ENCODE measurements at places on chromosomes 16 and 17.

GRCh38 chr16:82955741-82956348, 329.1 kb downstream of the CDH13 start:
- DNase-seq, result no peak

DNA sequence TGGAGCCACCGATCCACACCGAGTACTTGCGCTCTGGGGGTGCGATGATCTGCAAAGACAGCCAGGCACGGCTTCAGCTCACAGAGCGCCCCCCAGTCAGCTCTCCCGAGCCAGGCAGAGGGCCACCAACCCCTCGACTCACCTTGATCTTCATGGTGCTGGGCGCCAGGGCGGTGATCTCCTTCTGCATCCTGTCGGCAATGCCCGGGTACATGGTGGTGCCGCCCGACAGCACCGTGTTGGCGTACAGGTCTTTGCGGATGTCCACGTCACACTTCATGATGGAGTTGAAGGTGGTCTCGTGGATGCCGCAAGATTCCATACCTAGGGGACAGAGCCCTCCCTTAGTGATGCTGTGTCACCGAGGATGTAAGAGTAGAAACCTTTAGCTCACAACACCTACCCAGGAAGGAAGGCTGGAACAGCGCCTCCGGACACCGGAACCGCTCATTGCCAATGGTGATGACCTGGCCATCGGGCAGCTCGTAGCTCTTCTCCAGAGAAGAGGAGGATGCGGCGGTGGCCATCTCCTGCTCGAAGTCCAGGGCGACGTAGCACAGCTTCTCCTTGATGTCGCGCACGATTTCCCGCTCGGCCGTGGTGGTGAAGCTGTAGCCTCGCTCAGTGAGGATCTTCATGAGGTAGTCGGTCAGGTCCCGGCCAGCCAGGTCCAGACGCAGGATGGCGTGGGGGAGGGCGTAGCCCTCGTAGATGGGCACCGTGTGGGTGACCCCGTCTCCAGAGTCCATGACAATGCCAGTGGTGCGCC, 1.6 kb downstream of the ACTG1 start:
- peak; percentile 37 for DNase-seq

- DNase-seq, result no peak
Observed at GRCh38 chr17:41718287-41718645, 6.1 kb downstream of the GAST start.

DNA sequence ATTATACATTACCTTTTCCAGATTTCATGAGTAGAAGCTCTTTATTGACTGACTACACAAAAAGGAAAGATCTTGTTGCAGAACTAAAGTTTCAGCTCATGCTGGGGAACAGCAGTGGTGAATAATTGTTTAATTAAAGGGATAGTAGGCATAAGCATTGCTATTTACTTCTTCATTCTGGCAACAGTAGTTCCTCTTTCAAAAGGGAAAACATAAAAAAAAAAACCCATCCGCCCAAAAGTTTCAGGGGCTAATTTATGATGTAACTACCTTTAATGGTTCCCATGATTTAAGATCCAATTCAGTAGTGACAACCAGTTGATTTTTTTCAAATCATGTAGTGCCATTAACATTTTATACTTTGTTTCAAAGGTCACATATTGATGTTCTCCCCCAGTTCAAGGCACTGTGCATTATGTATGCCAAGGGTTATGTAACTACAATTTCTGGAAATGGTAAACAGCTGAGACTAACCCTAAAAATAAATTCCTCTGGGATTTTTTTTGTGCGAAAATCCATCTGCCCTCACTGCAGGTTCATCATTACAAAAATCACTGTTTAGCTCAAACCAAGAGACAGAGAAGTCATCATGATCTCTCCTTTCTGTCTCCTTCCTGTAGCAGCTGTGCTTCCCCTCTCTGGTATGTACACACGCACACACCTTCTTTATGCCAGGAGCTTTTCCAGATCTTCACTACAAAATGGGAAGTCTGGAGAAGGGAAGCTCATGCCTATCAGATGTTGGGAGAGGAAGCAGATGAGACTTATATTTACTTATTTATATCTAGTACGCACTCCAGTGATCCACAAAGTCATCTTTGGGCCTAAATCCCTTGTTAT, 2.2 kb upstream of the PHLPP2 start:
- no peak for DNase-seq

DNA sequence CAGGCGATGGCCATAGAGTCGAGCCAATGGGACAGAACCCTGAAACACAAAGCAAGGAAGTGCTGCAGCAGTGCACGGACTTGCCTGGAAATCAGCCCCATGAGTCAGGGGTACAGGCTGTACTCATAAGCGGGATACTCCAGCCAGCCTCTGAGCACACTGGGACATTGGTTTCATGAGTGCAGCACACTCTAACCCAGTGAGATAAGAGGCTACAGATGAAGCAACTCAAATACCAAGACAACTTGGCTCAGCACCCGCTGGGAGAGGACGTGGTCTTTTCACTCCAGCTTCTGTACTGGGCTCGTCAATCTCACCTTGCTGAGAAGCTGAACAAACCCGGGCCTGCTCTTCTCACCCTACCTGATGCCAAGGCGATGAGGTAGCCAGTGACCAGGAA, 98.2 kb downstream of the AXIN2 start:
- DNase-seq, result no peak

DNA sequence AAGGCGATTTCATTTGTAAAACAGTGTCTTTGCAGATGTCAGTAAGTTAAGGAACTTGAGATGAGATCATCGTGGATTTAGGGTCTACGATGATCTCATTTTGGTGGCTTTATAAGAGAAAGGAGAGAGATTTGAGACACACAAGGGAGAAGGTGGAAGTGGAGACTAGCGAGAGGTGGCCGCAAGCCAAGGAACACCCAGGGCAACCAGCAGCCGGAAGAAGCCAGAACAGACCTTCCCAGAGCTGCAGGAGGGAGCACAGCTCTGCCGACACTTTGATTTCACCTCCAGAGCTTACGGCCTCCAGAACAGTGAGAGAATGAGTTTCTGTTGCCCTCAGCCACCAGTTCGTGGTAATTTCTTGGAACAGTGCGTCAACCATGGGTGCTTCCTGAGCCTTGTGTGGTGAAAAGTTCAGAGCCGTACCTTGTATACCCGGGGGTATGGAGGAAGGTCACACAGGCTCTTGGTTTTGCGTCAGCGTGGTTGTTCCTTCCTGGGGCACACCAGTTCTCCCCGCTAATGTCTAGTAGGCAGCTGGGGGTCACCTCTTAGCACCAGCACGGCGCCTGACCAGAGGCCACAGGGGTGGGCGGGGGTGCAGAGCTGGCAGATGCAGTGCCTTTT, 12.9 kb upstream of the SEC14L1 start:
- no peak for DNase-seq

- DNase-seq, result no peak
Observed at GRCh38 chr16:47565454-47565853, 104.3 kb downstream of the PHKB start.

GRCh38 chr17:20968913-20969616, 73.7 kb downstream of the USP22 start:
- no peak for DNase-seq
